ENCODE measurements at places on chromosomes 7 and 10.

DNA sequence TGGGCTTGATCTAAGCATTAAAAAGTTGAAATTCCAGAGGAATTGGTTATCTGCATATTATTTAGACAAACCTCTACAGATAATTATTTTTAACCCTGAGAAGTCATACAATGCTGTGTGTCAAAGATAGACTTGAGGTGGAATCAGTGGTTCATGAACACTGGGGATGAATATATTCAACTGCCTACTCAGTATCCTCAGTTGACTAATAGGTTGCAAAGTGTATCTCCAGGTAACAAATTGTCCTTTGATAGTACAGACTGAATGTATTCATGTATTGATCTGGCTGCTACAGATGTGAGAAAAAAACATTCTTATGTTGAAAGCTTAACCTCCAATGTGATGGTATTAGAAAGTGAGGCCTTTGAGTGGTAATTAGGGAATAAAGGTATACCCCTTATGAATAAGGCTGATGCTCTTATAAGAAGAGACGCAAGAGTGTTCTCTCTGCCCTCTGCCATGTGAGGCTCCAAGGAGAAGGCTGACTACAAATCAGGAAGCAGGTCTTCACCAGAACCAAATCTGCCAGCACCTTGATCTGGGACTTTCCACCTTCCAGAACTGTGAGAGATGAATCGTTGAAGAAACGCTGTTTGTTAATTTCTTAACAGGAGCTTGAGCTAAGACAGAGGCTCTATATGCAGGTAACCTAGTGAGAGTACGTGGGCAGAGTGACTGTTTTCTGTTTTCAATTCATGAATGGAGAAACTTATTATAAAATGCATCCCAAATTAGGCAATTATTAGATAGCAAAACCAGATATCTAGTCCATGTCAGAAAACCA, 7.5 kb downstream of the MRPL32 start:
- DNase-seq: no peak

- DNase-seq: no peak
Observed at GRCh38 chr10:67140641-67141040, 214.8 kb downstream of the LRRTM3 start.

DNA sequence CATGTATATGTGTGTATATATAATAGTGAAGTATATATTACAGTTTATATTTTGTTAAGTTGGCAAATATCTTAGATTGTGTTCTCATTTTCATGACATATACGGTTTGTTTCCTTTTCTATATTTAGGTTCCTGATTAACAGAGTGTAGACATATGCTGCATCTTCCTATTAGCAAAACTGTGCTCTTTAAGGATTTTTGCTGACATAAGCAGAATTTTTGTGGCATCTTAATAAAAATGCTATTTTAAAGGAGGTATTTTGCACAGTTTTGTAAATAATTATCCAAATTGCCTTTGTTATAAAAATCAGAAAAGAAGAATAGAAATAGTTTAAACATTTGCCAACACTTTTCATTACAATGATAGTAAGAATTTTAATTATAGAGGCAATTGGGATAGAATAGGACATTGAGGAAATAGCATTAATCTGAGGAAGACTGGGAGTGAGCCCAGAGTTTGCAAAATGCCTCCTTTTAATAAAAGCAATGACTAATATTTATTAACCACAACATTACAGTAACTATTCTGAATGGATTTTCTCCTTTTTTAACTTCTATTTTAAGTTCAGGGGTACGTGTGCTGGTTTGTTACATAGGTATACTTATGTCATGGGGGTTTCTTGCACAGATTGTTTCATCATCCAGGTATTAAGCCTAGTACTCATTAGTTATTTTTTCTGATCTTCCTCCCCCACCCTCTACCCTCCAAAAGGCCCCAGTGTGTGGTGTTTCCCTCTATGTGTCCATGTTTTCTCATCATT, 38.2 kb downstream of the KCND2 start:
- DNase-seq: no peak

- no peak for DNase-seq
Observed at GRCh38 chr10:29689001-29689400, 54.2 kb upstream of the SVIL start.

DNA sequence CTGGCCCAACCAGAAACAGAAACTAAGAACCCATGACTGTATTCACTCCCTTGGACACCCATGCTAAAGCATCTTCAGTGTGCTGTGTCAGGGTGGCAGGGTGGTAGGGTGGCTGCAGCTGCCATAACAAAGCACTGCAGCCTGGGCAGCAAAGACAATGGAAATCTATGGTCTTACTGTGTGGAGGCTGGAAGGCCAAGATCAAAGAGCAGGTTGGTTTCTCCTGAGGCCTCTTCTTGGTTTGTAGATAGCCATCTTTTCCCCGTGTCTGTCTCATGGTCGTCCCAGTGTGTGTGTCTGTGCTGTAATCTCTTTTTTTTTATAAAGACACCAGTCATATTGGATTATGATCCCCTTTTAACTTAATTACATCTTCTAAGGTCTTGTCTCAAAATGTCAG, 15.2 kb upstream of the ZNF25 start:
- DNase-seq: no peak

- DNase-seq: no peak
Observed at GRCh38 chr7:150368884-150369747, 494 bp downstream of the REPIN1 start.

GRCh38 chr7:139426258-139427028, 57.0 kb downstream of the KLRG2 start:
- no peak for DNase-seq

- DNase-seq: no peak
Observed at GRCh38 chr10:4176500-4177281, 391.7 kb upstream of the KLF6 start.

- no peak for DNase-seq
Observed at GRCh38 chr10:60942788-60943315, 1.1 kb downstream of the RHOBTB1 start.

DNA sequence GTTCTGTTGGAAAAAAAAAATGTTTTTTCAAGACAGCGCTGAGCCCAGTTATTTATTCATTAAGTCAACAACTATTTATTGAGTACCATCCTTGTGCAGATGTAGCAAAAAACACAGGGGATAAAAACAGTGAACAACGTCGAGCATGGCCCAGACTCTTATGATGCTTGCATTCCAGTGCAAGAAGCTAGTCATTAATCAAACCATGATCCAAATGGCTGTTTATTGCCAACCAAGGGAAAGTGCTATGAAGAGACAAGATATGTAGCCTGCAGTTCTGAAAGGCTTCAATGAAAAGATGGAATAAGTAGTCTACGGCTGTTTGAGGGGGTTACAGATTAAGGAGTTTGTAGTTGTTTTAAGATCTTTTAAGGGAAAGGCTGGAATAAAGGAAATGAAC, 262.3 kb downstream of the NEBL start:
- no peak for DNase-seq

DNA sequence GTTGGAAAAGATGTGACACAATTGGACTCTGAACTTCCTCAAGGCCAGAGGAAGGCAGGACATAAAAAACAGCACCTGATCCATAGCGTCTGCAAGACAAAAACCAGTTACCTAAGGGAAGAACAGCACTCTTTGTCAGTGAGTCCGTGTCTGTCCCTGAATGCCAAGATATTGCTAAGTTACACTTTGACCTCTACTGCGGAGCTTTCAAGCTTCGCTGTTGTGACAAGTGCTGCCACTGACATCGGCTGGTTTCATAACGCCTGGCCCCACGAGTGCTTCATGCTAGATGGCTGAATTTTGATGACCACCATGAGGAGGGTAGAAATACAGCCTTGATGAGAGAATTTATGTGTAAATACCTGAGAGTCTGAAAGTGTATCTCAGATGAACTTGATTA, 49.7 kb upstream of the JAZF1 start:
- no peak for DNase-seq

DNA sequence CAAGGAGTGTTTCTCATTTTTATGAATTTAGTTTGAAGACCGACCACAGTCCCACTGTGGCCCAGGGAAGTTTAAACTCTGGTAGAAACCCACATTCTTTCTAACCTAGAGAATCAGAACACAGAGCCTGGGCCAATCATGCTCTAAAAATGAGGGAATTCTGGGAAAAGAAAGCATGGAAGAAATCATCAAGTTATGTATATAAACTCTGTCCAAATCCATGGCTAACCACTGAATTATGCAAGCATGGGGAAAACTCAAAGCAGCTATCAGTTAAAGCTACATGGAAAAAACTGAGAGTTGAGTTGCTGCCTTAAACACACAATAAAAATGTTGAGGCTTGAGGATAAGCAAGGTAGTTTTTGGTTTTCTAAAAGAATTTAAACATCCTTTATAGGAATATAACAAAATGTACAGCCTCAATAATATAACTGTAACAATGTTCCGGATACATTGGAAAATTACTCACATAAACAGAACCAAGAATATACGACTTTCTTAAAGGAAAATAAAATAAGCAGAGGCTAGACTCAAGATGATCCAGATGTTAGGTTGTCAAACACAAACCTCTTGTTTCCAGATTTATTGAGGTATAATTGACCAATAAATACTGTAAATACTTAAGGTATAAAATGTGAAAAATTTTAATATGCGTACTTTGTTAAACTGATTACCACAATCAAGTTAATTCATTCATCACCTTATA, 311.2 kb upstream of the GNAI1 start:
- DNase-seq: no peak

DNA sequence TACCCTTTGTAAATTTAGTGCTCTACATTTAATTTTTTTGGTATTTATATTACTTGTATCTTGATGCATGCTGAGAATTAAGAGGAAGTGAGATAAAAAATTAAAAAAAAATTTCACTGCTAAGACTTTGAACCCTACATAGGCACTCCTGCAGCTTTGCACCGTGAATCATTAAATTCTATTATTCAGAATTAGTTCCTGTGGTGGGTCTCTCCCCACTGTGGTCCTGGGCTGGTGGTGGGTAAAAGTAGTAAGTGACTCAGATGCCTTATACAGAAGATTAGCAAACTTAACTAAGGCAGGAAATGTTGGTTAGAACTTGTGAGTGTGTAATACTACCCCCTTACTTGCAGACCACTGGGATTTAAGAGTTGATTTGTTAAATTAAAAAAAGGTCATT, 72.6 kb downstream of the AP3M1 start:
- no peak for DNase-seq
